Activated naive CD8-positive, alpha-beta T cell treated with anti-CD3 and anti-CD28 coated beads, Interleukin-2, amount 10 ng/mL, durations not matched to agents 7 days and 5 days (primary cell): ENCODE measurements at places on chromosomes 11 and 22. TPM values are rescaled to one million over a fixed set of nuclear protein-coding genes. Genes with fewer than 3 reads are reported as not detected.
A peak's percentile ranks its signal among the peaks of the same experiment; 100 is the strongest.

The HOATZ gene
- total RNA-seq, result not detected

GRCh38 chr11:76131142-76131541 lies 75.2 kb downstream of the WNT11 start:
- peaks cover 8% of the 10 kb centered on the region for H3K36me3 ChIP-seq
- no peak for DNase-seq
- H3K4me3 ChIP-seq, result no peak overlapping the region

The MYO18B gene
- total RNA-seq, result 3.4 TPM

The MYO7A gene
- total RNA-seq, result 0.37 TPM

GRCh38 chr11:63869683-63870082 lies 30.8 kb downstream of the MARK2 start:
- peak overlapping the region; percentile 89 for H3K27ac ChIP-seq
- H3K36me3 ChIP-seq, result peaks cover 16% of the 10 kb centered on the region
- H3K4me3 ChIP-seq, result peak overlapping the region; percentile 81
- peak; percentile 45 for DNase-seq

DNA sequence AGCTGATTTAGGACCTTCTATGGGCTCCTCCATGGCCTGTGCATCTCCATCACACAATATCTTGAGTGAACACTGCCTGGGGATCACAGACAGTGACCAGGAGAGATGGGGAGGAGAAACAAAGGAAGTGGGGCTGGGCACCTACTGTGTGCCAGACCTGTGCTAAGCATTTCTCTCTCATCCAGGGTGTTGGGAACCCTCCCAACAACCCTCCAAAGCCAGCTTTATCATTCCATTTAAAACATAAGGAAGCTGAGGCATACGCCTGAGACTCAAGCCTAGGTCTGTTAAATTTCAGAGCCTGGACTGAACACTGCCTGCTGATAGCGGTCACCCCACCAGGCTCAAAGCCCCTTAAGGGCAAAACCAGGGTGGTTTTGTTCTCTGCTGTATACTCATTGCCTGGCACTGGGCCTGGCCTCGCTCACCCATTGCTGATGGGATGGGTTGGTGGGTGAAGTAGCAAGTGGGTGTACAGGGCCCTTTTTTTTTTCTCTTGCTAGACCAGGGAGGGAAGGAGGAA lies 130.1 kb downstream of the MN1 start:
- no peaks in the 10 kb centered on the region for H3K36me3 ChIP-seq
- H3K27ac ChIP-seq, result no peak overlapping the region
- H3K4me1 ChIP-seq, result peaks cover 3% of the 10 kb centered on the region
- H3K4me3 ChIP-seq, result no peak overlapping the region
- peaks cover 10% of the 10 kb centered on the region for H3K27me3 ChIP-seq

GRCh38 chr11:2268729-2269600 lies 1.4 kb downstream of the ASCL2 start:
- no peaks in the 10 kb centered on the region for H3K36me3 ChIP-seq
- peaks cover 32% of the 10 kb centered on the region for H3K27me3 ChIP-seq
- H3K4me1 ChIP-seq, result peaks cover 22% of the 10 kb centered on the region
- DNase-seq, result peak; percentile 61
- H3K4me3 ChIP-seq, result peak overlapping the region; percentile 65

The BRSK2 gene
- 0.37 TPM for total RNA-seq

The CCDC116 gene
- total RNA-seq, result 0.79 TPM

GRCh38 chr11:131671734-131672133 lies 301.3 kb downstream of the NTM start:
- H3K36me3 ChIP-seq, result no peaks in the 10 kb centered on the region
- no peak overlapping the region for H3K27ac ChIP-seq
- DNase-seq, result no peak
- H3K27me3 ChIP-seq, result no peaks in the 10 kb centered on the region
- H3K4me3 ChIP-seq, result no peak overlapping the region
- H3K4me1 ChIP-seq, result no peaks in the 10 kb centered on the region

DNA sequence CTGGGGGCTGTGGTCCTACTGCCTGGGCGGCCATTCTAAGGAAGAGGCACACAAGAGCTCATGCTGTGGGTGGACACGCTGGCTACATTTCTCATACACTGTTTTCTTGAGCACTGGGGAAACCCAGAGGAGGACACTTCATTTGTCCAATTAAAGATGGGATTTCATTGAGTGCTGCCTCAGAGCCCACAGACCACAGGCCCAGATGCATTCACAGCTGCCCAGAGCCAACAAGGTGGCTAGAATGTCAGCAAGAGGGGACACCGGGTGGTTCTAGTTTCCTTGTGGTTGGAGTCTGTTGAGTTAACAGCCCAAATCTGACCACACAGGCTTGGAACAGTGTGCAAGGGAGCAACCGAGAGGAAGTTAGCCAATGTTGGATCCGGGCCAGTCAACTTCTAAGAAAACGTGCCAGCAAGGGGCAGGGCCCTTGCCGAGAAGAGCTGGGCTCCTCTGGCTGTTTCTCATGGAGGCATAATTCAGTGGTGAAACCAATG lies 35.0 kb upstream of the SORL1 start:
- peak; percentile 65 for DNase-seq
- H3K4me1 ChIP-seq, result peaks cover 47% of the 10 kb centered on the region
- H3K27me3 ChIP-seq, result no peaks in the 10 kb centered on the region
- peak overlapping the region; percentile 75 for H3K27ac ChIP-seq
- peak overlapping the region; percentile 30 for H3K4me3 ChIP-seq

DNA sequence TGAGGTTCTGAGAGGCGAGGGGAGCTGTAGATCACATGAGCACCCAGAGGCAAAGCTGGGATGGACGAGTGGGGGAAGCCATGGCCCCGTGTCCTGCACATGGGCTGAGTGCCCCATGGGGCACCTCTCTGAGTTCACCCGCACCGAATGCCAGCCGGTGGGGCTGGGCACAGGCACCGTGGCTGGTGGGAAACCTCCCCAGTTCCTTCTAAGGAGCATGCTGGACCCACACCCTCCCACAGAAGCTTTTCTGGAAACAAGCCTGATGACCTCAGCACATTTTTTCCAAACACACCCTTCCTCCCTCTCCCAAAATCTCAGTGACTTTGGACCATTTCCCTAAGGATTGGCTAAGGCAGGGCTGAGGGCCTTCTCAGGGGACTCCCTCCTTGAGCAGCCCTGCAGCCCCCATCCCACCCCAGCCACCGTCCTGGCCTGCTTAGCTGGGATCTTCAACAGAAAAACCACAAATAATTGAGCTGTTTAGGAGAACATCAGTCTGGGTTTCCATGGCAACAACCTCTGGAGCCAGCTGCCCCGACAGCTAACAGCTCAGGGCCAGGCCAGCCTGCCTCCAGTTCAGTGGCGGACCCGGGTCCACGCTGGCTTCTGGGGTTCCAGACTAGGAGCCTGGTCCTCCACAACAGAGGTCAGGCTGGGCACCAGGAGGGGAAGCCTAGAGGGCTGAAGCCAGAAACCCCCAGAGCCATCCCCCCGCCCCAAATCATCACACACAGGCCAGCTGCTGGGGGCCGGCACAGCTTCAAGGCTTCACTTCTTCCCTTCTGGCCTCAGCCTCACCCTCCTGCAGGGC lies 18.1 kb upstream of the LINC01488 start:
- no peaks in the 10 kb centered on the region for H3K4me1 ChIP-seq
- no peaks in the 10 kb centered on the region for H3K36me3 ChIP-seq
- no peak overlapping the region for H3K4me3 ChIP-seq

The RBFOX2 gene
- total RNA-seq, result 1.1 TPM

GRCh38 chr11:86703987-86704386 lies 31.6 kb upstream of the ME3 start:
- no peak overlapping the region for H3K27ac ChIP-seq
- peaks cover 18% of the 10 kb centered on the region for H3K27me3 ChIP-seq
- no peak for DNase-seq
- H3K4me1 ChIP-seq, result no peaks in the 10 kb centered on the region
- H3K4me3 ChIP-seq, result no peak overlapping the region
- no peaks in the 10 kb centered on the region for H3K36me3 ChIP-seq

DNA sequence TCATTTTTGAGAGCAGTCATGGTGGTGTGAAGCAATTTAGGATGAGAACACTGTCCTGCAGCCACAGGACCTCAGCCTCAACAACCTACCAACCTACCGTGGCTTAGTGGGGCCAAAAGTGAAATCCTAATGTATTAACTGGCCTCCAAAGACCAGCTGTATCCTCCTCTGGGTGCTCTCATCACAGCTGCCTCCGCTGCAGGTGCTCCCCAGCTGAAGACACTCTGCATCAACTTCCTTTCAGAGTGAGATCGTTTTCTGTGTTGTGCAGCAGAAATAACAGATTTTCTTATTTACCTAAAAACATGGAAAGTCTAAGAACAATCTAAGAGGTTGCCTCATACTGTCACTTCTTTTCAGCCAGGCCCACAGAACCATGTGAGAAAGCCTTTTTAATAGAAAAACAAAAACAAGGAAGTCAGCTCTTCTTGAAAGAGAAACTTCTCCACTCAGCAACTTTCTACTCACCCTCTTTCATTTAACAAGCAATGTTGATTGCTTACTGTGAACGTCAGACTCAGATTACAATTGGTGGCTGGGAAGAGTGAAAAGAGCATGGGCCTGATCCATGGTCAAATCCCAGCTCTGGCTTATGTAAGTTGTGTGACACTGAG lies 136.1 kb downstream of the TENM4 start:
- no peaks in the 10 kb centered on the region for H3K4me1 ChIP-seq
- no peak overlapping the region for H3K4me3 ChIP-seq
- H3K27ac ChIP-seq, result no peak overlapping the region
- no peak for DNase-seq

DNA sequence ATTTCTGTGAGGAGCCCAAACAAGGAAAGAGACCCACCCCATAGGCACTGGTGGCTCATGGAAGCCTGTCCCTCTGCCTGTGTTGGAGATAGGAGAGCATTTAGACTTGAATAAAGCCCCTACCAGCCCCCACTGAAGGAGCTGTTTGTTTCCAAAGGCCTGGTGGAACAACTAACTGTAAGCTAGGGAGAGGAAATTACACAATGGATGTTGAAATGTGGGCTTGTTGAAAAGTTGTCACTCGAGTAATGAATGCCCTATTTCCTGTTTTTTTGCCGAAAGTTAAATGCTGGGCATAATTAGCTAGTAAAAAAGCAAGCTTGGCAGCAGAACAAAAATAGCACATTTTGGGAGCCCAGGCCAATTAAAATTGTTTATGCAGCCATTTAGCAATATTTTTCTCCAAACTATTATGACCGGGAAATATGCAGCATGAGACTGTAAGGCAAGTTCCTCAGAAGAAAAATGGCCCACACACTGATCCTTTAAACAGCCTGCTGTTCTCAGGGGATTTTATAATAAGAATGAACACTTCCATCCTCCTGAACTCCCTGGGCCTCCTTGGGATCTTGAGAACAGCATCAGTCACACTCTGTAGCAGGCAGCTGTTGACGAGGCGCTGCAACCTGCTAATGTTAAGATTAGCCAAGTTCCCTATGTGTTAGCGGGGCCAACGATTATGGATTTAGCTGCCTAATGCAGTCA lies 38.6 kb upstream of the LMO2 start:
- peaks cover 4% of the 10 kb centered on the region for H3K36me3 ChIP-seq
- DNase-seq, result no peak
- no peak overlapping the region for H3K27ac ChIP-seq

DNA sequence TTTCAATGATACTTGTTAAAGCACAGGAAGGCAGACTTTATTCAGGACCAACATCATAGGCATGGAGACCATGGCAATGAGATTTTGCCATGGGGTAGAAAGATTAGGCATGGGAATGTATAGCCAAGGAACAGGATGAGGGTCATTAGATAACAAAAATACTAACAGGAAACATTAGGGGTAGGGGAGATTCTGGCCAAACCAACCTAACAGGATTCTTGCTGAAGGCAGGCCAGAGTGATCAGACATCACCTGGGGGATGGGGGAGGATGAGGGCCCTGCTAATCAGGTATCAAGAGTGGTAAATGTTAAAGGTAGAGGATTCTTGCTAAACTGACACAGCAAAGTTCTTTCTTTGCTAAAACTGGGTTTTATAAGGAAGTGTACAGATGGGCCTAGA lies 481.8 kb downstream of the ETS1 start:
- H3K27me3 ChIP-seq, result peaks cover 3% of the 10 kb centered on the region
- H3K36me3 ChIP-seq, result no peaks in the 10 kb centered on the region
- peaks cover 7% of the 10 kb centered on the region for H3K4me1 ChIP-seq

DNA sequence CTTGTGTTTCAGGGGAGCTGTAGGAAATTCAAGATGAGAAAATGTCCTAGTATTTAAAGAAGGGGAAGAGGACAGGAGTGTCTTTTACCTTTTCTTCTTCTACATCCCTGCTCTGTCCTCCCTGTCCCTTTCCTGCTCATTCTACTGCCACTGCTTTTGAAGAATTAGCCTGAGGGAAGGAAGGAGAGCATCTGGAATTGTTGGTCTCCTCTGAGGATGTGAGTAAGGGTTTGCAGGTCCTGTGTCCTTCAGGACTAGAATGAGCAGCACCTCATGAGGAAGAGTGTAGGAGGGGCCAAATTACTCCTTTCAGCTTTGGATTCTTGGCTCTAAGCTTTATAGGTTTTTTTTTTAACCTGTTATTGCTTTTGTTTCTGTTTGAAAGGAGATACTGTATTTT lies 24.2 kb downstream of the SNU13 start:
- H3K27me3 ChIP-seq, result no peaks in the 10 kb centered on the region
- peaks cover 19% of the 10 kb centered on the region for H3K36me3 ChIP-seq
- no peak for DNase-seq

The CHADL gene
- 0.45 TPM for total RNA-seq

The ABCC8 gene
- total RNA-seq, result not detected

The SCGB1C1 gene
- not detected for total RNA-seq

DNA sequence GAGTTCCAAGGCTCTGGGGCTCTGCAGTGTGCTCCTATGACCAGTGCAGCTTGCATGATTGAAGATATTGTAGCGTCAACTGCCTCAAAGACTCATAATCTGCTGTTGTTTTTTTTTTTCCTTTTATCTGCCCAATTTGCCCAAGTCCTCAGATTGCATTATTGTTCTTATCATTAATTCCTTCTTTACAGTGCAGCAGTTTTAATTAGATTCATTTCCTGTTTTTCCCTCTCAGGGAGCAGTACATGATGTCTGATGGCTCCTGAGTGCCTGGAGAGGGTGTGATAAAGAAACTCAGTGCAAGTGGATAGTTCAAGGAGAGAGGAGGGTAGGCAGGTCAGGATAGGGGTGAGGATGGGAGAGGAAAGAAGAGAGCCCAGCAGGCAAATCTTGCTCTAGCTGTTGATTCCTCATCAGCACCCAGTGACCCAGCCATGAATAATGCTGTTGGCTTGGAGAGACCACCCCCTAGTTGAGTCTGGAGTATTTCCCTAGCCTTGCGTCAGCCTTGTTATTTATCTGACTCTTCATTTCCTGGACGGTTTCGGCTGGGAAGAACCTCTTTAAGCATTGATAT lies 219.6 kb upstream of the SESN3 start:
- H3K4me3 ChIP-seq, result no peak overlapping the region
- H3K27me3 ChIP-seq, result no peaks in the 10 kb centered on the region
- H3K4me1 ChIP-seq, result peaks cover 3% of the 10 kb centered on the region

GRCh38 chr11:62665599-62666258 lies 617 bp downstream of the CSKMT start:
- peak; percentile 69 for DNase-seq
- H3K36me3 ChIP-seq, result peaks cover 20% of the 10 kb centered on the region
- no peaks in the 10 kb centered on the region for H3K27me3 ChIP-seq
- H3K27ac ChIP-seq, result peak overlapping the region; percentile 94

The PYGM gene
- 7.2 TPM for total RNA-seq

The PLCB3 gene
- 18.6 TPM for total RNA-seq

DNA sequence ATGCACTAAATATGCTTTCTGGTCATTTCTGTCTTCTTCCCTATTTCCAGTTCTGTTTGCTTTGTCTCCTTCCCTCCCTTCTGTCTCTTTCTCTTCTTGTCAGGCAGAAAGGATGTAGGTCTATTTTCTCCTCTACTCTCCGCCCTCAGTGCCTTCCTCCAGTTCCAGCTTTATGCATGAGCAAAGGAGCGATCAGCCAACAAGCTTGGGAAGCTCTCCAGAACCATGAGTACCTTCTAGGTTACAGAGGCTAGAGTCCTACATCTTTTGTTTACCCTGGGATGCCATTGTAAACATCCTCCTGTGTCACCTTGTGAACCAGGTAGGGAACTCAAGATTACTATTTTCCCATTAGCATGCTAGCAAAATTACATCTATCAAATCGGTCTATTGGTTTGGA lies 7.9 kb upstream of the SPON1 start:
- no peak overlapping the region for H3K27ac ChIP-seq
- no peak for DNase-seq
- peaks cover 1% of the 10 kb centered on the region for H3K4me1 ChIP-seq
